ENCODE measurements at places on chromosomes 3 and 15.

- no peak for DNase-seq
These were observed 58.1 kb upstream of the USP3 start for GRCh38 chr15:63446255-63446654.

- peak; percentile 26 for DNase-seq
These were observed 750 bp downstream of the SLC33A1 start for GRCh38 chr3:155853214-155854140.

GRCh38 chr3:108322352-108322751 is 26.0 kb downstream of the HHLA2 start:
- no peak for DNase-seq

DNA sequence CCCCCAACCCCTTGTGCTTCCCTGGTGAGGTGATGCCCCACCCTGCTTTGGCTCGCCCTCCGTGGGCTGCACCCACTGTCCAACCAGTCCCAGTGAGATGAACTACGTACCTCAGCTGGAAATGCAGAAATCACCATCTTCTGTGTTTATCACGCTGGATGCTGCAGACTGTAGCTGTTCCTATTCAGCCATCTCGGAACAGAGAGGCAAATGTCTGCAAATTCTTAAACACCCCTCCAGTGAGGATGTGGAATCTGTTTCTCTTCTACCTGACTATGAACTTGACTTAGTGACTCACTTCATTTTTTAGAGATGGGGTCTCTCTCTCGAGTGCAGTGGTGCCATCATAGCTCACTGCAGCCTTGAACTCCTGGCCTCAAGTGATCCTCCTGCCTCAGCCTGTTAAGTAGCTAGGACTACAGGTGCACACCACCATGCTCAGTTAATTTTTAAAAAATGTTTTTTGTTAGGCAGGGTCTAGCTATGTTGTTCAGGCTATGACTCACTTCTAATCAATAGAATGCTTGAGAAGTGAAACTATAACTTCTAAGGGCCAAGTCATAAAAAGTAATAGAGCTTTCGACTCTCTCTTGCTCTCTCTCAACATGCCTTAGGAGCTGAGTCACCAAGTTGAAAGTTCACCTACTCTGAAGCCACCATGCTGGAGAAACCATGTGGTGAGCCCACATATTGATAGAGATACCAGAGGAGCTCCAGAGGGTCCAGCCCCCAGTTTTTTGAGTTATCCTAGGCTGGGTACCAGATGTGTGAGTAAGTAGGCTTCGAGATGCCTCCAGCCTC is 11.5 kb upstream of the PARP14 start:
- DNase-seq = peak; percentile 19

DNA sequence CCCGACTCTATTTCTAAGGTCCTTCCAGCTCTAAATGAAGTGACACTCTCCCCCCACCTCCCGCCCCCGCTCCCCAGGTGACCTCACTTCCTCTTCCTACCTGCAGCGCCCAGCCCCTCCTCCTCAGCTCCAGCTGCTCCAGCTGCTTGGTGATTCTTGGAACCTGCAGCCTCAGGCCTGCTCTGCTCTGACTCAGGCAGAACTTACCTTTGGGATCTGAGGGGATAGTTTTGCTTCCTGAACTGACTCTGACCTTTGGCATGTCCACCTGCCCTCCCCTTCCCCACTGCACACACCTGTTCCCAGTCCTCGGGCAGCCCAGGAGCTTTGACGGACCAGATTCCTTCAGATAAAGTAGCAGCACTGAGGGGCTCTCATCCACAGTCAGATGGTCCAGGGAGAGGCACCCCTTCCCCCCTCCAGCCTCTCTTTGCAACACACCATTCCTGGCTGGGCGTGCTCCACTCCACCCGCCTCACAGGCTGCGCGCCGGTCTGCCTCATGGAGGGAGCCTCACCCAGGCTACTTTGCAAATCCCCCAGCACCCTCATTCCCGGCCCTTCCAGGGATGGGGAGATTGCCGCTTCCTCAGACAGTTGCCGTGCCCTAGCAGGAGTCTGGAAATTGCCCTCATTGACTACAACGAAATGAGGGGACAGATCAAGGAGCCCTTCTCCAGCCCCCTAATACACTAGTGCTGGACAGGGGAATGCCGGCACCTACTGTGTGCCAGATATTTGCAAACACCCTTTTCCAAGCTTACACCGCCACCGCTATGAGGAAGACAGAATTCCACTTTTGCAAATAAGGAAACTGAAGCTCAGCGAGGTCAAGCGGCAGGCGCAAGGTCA is 692 bp upstream of the C15orf39 start:
- peak; percentile 53 for DNase-seq

DNA sequence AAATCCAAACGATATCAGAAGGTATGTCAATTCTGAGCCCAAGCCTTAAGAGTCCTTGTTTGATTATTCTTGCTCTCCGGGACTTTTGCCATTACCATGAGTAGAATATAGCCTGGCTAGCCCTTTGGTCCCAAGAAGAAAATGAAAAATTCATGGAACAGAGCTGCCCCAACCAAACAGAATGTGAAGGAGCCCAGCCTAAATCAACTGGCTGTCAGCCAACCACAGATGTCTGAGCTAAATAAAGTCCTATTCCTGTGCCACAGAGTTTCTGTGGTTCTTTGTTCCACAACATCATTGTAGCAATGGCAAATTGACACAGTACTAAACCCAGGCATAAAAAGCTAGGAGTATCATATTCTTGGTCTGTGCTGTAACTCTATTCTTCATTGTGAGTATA is 185.2 kb downstream of the CPNE4 start:
- no peak for DNase-seq

GRCh38 chr3:62209101-62209500 is 164.2 kb downstream of the FEZF2 start:
- no peak for DNase-seq

DNA sequence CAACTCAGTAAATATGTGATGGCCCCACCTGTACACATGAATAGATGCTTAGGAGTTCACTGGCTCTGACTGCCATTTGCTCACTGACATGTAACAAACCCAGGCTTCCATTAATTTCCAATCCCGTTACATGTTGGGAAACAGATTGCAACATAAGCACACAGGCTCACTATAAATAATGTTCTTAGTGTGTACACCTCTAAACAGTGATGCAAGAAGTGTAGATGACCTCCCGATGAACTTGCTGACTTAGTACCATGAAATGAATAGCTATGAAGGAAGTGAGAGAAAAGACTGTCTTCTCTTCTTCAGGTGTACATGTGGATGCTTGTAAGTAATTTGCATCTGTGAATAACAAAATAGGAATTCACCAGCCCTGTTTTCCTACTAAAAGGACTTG is 21.4 kb upstream of the FSIP1 start:
- DNase-seq = no peak

DNA sequence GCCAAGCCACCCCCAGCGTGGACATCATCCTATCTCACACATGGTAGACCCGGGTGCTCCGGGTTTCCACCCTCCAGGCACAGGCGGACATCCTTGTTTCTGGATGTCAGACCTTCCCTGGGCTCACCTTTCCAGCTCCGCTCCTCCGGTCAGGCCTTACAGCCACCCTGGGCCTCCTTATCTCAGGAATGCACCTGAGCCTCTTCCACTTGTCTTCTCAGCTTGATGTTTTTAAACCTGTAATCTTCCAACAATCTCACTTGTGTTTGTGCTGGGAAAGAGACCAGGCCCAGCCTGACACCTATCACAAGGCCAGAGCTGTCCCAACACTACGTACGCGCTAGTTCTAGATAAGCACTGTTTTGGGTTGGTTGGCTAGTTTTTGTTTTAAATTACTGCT is 53.9 kb downstream of the NIPA2 start:
- no peak for DNase-seq

All from stimulated activated CD4-positive, alpha-beta T cell treated with anti-CD3 and anti-CD28 coated beads, Interleukin-12 subunit alpha, Interleukin-12 subunit beta, amount 100 ng/mL, for 4 hours (primary cell).